ENCODE measurements at places on chromosomes 4 and X.

GRCh38 chr4:54276641-54277430 is 47.7 kb downstream of the PDGFRA start:
- no peak for DNase-seq

- no peak for DNase-seq
Observed at GRCh38 chr4:100849319-100849718, 331.5 kb upstream of the EMCN start.

- DNase-seq, result no peak
Observed at GRCh38 chrX:51866210-51866609, 27.2 kb upstream of the MAGED1 start.

- DNase-seq, result no peak
Observed at GRCh38 chr4:126037231-126037630, 722.5 kb downstream of the FAT4 start.

GRCh38 chr4:102826105-102826889 is 1.1 kb downstream of the UBE2D3 start:
- no peak for DNase-seq

- DNase-seq, result no peak
Observed at GRCh38 chr4:8433136-8433535, 7.4 kb downstream of the ACOX3 start.

DNA sequence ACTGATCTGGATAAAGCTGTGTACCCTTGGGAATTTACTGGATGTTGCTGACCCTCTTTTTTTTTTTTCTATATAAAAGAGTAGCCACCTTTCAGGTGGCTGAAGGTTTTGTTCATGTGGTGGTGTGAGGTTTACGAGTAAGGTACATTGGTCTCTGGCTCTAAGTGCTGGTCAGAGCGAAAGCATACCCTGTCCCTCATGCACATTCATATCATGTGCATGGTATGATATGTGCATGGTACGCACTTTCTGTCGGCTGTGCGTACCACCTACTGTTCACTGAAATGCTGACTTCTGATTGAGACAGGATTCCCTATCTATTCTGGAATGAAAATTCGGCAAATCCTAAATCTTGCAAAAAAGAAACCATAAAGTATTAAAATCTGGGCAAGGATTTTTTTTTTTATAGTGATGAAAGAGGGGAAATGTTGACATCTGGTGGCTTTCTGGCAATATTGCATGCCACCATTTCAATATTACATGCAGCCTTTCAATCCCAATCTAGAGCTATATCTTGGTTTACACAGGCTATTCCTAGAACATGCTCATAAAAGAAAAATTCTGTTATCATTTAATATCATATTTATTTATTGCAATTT is 32.8 kb downstream of the FAM149A start:
- no peak for DNase-seq

- DNase-seq, result no peak
Observed at GRCh38 chr4:14345356-14345775, 656.9 kb upstream of the CPEB2 start.

GRCh38 chr4:5955856-5956255 is 62.4 kb downstream of the C4orf50 start:
- no peak for DNase-seq

DNA sequence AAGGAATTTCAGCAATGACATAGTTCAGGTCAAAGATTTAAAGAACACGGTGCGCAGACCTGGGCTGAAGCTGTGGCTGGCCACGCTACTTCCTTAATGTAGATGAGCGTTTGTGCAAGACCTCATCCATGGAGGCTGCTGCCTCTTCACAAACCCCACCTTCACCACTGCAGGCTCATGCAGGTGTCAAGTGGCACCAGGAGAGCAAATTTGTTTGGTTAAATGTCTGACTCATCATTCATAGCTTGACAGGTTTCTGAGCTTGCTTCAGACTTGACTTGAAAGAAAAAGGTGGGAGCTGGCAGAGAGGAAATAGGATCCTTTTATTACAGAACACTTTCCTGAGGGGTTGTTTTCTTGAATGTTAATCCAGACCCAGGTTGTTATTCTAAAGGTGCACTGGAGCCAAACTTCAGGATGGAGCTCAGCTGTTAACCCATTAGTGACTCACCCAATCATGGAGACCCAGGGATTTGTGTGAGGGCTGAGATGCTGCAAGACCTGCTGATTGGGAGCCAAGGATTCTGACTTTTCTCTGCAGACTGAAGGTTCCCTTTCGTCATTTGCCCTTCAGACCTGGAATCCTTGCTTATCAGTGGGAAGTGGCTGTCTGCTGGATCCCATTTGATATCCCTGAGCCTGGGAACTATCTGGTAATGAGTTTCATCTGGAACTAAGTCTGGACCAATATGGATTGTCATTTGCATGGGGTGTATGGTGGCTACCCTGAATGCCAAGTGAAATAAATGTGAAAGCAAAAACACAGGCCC is 315.3 kb downstream of the PTTG2 start:
- DNase-seq, result peak; percentile 65

GRCh38 chr4:138010639-138011038 is 231.5 kb downstream of the SLC7A11 start:
- no peak for DNase-seq

DNA sequence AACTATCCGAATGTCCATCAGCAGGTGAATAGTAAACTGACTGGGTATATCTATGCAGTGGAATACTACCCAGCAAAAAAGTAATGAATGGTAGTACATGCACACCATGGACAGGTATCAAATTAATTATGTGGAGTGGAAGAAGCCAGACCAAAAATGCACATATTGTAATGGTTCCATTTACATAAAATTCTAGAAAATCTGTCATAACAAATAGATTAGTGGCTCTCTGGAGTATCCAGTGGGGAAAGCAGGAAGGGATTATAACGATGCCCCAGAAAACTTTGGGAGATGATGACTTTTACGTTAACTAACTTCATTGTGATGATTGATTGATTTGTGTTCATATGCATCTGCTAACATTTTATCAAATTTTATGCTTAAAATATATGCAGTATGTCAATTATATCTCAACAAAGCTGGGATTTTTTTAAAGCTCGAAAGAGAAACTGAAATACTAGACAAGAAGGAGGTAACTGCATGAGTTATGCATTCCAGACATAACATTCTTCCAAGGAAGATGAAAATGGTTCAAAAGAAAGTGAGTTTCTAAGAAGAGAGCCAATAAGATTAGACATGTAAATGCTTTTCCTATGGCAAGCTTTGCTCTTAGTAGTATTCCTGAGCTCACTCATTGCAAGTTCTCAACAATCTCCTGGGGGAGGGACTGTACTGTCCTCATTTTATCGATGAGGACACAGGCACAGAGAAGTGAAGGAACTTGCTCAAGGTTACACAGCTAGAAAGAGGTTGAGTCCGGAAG is 58.6 kb upstream of the MSX1 start:
- DNase-seq, result no peak

DNA sequence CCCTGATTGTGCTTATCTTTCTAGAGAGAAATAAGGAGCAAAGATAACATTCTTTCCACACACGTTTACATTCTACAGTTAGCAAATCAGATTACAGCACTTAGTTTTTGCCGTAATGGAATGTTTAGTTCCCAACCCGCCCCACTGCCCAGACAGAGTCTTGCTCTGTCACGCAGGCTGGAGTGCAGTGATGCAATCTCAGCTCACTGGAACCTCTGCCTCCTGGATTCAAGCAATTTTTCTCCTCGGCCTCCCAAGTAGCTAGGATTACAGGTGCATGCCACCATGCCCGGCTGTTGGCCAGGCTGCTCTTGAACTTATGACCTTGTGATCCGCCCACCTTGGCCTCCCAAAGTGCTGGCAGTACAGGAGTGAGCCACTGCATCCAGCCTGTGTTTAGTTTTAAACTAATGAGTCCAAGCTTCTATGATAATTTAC is 8.4 kb upstream of the PRPS1 start:
- no peak for DNase-seq
